NCI-H2081 treated with DMSO at 0.1 percent for 48 hours (cell line): ENCODE measurements at places on chromosomes 13 and 19.

GRCh38 chr13:109743706-109744453 lies 42.5 kb downstream of the IRS2 start:
- DNase-seq: no peak

GRCh38 chr19:1027650-1028061 lies 1.2 kb downstream of the CNN2 start:
- DNase-seq: no peak

DNA sequence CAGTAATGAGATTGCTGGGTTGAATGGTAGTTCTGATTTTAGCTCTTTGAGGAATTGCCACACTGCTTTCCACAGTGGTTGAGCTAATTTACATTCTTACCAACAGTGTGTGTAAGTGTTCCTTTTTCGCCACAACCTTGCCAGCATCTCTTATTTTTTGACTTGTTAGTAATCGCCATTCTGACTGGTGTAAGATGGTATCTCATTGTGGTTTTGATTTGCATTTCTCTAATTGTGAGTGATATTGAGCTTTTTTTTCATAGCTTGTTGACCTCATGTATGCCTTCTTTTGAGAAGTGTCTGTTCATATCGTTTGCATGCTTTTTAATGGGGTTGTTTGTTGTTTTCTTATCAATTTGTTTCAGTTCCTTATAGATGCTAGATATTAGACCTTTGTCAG lies 245.0 kb downstream of the MTUS2 start:
- DNase-seq: no peak

GRCh38 chr19:47058621-47059022 lies 10.2 kb upstream of the TMEM160 start:
- no peak for DNase-seq

- no peak for DNase-seq
These were observed 34.0 kb downstream of the GPC6 start for GRCh38 chr13:93260591-93260990.

- no peak for DNase-seq
These were observed 743 bp upstream of the NDUFS7 start for GRCh38 chr19:1383017-1383311.

DNA sequence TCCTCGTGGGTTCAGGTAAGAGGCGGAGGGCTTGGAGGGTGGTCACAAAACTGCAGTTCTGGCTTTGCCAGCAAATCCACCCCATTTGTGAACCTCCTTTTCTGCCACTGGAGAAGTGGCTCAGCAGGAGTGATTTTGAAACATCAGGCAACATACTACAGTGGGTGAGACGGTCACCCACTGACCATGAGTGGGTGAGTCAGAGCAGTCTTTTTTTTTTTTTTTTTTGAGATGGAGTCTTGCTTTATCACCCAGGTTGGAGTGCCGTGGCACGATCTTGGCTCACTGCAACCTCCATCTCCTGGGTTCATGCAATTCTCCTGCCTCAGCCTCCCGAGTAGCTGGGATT lies 3.0 kb downstream of the TOMM40 start:
- DNase-seq: no peak

GRCh38 chr19:49767381-49767780 lies 580 bp downstream of the AP2A1 start:
- DNase-seq: no peak

GRCh38 chr13:30033681-30034457 lies 183.5 kb upstream of the UBL3 start:
- DNase-seq: no peak

DNA sequence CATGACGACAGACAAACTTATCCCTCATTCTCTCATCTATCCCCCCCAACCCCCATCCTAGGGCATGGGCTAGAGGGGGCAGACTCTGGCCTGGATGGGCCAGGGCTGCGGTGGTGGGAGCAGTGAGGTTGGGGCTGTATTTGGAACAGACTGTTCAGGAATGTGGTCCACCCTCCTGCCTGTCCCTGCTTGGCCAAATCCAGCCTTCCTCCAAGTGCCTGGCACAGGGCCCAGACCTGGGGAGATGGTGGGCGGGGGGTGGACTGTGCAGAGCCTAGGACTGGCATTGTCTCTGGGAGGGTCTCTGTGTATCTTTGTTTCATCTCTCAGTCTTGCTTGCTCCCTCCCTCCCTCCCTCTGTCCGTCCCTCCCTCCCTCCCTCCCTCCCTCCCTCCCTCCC lies 14.2 kb downstream of the EGLN2 start:
- no peak for DNase-seq

DNA sequence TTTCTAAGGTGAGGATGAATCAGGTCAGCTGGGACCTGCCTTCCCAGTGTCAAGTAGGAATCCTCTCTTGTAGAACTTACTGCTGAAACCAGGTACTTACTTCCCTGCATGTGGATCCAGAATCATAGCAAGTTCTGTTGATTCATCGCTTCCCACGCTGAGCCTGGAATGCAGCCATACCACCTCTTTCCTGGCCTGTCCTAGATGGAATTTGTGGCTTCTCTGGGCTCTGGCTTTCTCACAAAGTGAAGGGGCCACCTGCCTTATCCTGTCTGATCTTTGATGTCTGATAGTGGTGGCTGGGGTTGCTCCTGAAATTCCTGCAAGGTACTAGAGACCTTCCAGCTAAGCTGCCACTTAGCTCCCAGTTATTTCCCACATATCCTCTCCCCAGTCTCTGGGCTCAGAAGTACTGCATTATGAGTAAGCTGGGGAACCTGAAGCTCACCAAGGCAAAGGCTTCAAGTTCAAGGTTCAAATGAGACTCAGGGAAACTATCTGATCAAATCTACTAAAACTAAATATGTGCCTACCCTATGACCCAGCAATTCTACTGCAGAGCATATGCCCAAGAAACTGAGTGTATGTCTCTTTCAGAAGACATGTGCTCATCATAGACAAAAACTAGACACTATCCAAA lies 103.5 kb downstream of the SUCLA2 start:
- no peak for DNase-seq

DNA sequence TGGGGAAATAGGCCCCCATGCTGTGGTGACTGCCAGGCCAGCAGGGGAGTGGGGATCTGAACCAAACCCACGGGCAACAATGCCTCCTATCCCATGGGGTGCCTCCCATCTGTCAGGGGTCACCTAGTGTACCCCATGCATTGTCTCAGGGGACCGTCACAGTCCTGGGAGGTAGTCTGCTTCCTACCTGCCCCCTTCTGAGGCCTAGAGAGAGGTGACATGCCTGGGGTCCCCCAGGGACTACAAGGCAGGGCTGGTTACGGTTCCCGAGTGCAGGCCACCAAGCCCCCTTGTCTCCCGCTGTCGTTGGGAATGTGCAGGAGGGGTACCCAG lies 11.1 kb downstream of the NDUFB7 start:
- no peak for DNase-seq

- no peak for DNase-seq
These were observed 183.5 kb downstream of the LIG4 start for GRCh38 chr13:108031865-108032264.

- DNase-seq: no peak
These were observed 9.9 kb downstream of the TNFRSF19 start for GRCh38 chr13:23579896-23580683.

DNA sequence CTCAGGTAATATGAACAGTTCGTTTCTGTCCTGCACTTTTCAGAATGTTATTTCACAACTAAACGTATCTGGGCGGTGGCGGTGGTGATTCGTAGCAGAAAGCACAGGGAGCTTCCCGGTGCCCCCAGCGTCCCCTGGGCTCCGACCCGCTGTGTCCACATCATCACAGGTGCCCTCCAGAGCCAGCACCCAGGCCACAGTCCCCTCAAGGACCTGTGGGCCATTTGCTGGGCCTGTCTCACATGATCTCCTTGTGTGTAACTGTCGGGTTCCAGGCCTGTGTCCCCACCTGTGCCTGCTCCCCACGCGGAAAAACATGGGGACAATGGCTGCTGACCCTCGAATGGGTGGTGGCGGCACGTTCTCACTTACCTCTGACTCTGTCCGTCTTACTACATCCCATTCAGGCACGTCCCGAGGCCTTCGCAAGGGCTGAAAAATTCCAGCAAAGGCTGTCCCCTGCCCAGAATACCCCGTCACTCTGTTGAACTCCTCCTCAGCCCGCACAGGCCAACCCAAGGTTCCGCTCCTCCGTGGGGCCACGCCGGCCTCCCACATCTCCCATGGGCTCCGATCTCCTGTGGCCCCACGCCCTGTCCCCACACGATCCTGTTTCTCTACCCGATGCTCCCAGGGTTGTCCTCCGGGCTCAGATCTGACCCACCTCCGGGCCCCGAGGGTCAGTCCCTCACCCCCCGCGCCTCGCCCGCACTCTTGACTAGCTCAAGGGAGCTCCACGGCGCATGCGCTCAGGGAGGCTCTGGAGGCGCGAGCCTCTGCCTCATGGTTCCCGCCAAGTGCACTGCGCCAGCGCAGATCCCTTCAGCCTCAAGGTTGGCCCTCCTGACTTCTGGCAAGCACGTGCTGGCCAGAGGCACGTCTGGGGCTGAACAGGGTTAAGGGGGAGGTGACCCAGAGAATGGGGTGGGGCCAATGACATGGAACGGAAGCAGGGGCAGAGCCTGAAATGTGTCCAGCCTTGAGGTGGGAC lies 21.2 kb downstream of the DEDD2 start:
- DNase-seq: no peak

- no peak for DNase-seq
These were observed 310.6 kb downstream of the FGF14 start for GRCh38 chr13:102091231-102091630.

GRCh38 chr13:49608651-49609331 lies 19.5 kb upstream of the ARL11 start:
- no peak for DNase-seq

DNA sequence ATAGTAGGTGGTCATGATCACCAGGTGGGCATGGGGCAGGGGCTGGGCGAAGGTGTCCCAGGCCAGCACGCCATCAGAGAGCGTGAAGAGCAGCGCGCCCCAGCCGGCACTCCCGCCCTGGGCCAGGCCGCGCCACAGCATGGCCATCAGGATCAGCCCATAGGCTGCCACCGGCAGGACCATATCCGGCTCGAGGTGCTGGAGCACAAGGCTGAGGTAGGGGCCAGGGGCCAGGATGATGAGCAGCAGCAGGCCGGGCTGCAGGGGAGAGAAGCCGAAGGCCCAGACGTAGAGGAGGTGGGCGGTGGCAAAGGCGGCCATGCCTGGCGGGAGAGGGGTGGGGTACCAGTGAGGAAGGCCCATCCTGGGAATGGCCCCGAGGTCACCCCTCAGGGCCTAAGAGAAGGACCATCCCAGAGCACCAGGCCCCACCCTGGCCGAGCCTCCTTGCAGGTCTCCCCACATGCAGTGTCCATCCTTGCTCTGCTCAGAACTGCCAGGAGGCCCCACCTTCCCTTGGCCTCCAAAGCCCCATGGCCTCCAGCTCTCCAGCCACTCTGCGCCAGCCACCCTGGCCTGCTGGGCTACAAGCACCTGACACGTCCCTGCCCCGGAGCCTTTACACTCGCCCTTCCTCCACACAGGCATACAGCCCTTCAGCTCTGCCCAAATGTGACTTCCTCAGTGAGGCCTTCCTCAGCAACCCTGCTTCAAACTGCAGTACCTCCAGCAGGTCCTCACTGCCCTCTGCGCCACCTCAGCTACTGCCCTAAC lies 1.1 kb downstream of the TMEM86B start:
- no peak for DNase-seq

DNA sequence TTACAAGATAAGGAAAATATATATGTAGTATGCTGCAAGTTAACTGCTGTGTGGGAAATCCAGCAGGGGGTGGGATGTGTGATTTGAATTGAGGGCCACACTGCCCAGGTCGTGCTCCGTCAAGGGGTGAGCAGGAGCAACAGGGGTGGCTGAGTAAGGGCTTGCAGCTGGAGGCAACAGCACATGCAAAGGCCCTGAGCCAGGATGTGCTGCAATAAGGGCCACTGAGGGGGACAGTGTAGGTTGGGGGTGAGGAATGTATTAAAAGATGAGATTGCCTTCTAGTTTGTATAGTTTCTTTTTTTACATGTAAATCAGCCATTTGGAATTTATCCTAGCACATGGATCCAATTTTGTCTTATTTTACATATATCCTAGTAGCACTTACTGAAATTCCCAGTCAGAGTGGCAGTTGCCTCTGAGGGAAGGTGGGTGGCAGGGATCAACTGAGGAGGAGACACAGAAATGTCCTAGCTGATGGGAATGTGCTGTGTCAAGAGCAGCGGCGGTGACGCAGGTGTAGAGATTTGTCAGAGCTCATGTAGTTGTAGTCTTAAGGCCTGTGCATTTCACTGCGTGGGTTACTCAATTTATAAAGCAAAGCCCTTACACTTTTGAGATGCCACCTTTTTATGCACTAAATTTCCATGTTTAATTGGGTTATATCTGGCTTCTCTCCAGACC lies 5.4 kb upstream of the RBM42 start:
- DNase-seq: no peak

DNA sequence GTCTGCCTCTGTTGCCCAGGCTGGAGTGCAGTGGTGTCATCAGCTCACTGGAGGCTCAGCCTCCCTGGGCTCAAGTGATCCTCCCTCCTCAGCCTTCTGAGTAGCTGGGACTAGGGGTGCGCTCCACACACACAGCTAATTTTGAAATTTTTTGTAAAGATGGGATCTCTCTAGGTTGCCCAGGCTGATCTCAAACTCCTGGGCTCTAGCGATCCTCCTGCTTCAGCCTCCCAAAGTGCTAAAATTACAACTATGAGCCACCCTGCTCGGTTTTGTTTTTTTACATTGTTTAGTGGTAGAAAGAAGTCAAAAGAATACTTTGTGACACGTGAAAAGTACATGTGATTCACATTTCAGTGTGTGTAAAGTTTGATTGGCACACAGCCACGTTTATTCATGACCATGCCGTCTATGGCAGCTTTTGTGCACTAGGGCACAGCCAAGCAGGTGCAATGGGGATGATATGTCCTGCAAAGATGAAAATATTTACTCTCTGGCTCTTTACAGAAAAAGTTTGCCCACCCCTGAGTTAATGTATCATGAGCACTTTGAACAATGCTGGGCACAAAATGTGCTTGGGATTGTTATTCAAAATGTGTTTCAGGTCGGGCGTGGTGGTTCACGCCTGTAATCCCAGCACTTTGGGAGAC lies 16.2 kb upstream of the NFIC start:
- no peak for DNase-seq

- no peak for DNase-seq
These were observed 38.5 kb upstream of the TFDP1 start for GRCh38 chr13:113545931-113546516.

DNA sequence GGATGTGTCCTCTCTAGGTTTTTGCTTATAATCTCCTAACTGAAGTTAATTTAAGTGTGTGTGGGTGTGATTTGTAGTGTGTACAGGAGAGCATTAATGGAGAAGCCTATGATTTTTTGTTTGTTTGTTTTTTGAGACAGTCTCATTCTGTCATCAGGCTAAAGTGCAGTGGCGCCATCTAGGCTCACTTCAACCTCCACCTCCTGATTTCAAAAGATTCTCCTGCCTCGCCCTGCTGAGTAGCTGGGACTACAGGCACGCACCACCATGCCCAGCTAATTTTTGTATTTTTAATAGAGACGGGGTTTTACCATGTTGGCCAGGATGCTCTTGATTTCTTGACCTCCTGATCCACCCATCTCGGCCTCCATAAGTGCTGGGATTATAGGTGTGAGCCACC lies 20.6 kb downstream of the ZNF701 start:
- DNase-seq: no peak

DNA sequence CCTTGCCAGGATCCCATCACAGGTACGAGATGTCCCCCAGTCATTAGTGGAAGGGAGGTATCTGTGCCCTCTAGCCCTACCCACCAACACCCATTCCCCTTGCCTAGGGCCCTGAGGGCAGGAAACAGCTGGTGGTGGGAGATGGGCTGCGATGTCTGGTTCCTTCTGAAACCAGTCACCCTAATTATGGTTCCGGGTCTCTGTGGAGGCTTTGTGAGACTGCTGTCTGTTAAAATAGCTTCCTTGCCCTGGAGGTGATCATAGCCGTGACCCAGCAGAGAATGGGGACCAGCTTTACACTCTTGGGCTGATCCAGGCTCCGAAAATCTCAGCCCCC lies 5.5 kb downstream of the ALDH16A1 start:
- DNase-seq: no peak
